Nasal cavity respiratory epithelium epithelial cell of viscerocranial mucosa (primary cell): ENCODE measurements at places on chromosomes 5 and 9. TPM values are rescaled to one million over a fixed set of nuclear protein-coding genes. Genes with fewer than 3 reads are reported as not detected.

Gene PNPLA7
- total RNA-seq = under 0.01 and 0.43 TPM in 2 replicates

Gene SURF4
- 239 and 361 TPM in 2 replicates for total RNA-seq

Gene TUSC1
- total RNA-seq = 14.3 and 15.7 TPM in 2 replicates

Gene RMRP
- 18,537 and 104,493 TPM in 2 replicates for total RNA-seq

Gene ZNF484
- 8.9 and 15.4 TPM in 2 replicates for total RNA-seq

Gene MYMK
- not detected in 2 replicates for total RNA-seq

Gene IGFBPL1
- 0.07 TPM in 1 of 2 replicates, not detected in the other for total RNA-seq

Gene LPCAT1
- 19.1 and 48.8 TPM in 2 replicates for total RNA-seq

Gene GTF2H2C
- 33.8 and 51.5 TPM in 2 replicates for total RNA-seq

Gene SCGB3A2
- total RNA-seq = not detected in 2 replicates

Gene BTF3
- total RNA-seq = 336 and 355 TPM in 2 replicates

Gene TMEM203
- total RNA-seq = 33.0 and 38.3 TPM in 2 replicates
